ENCODE measurements at places on chromosomes 7 and 10.

DNA sequence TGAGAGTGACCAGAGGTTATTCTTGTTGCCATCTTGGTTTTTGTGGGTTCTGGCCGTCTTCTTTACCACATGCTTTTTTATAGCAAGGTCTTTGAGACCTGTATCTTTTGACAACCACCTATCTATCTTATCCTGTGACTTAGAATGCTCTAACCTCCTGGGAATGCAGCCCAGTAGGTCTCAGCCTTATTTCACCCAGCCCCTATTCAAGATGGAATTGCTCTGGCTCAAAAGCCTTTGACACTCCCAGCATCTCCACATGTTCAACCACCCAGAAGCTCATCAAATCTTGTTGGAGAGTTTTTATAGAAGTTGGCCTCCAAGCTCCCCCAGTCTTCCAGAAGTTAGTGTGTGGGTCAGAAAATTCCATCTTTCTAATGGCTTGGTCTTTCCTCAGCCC lies 464.3 kb upstream of the NRP1 start:
- DNase-seq: no peak

DNA sequence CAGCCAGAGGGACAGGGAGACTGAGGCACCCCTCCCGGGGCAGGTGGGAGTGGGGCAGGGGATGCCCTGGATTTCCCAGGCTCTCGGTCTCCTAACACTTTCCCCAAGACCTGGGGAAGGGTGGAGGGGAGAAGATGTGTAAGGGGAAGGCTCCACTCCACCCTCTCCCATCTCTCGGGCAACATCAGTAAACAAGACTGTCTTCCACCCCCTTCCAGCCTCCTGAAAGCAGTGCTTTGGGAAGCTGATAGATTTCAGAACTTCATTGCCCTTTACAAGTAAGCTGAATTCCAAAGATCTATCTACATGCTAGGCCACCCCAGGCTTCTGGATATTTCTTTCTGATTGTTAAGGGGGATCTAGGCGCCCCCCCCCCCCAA lies 3.7 kb downstream of the FLNC start:
- DNase-seq: no peak

GRCh38 chr10:50063100-50063499 lies 4.7 kb upstream of the WASHC2A start:
- no peak for DNase-seq

GRCh38 chr7:22563032-22563501 lies 63.1 kb upstream of the STEAP1B start:
- DNase-seq: peak; percentile 78

DNA sequence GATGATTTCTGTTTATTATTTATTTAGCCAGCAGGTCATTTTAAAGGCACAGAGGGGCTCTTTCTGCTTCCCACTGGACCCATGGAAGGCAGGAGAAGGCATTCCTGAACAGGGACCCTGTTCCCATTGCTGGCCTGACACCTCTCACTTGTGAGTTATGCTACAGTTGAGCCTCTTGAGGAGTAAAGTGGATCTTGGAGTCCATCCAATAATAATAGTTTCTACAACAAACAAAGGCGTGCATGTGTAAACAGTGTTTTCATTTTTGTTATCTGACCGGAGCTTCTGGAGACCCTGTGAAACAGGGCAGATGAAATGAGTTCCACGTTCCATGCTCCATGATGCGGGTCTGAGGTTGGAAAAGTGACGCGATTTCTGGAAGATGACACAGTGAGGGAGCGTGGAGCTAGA lies 127.3 kb upstream of the HABP2 start:
- DNase-seq: peak; percentile 64
